Stimulated activated CD4-positive, alpha-beta T cell treated with anti-CD3 and anti-CD28 coated beads, Interleukin-2, amount 100 ng/mL, for 48 hours (primary cell): ENCODE measurements at places on chromosomes 12 and 14.

GRCh38 chr14:24271834-24272263 is 452 bp upstream of the RABGGTA start:
- DNase-seq = no peak

GRCh38 chr14:88229428-88229827 is 93.6 kb downstream of the KCNK10 start:
- DNase-seq = no peak

GRCh38 chr14:94568186-94568585 is 6.9 kb downstream of the SERPINA4 start:
- no peak for DNase-seq

- no peak for DNase-seq
These were observed 181.1 kb downstream of the ESR2 start for GRCh38 chr14:64112867-64113678.

- no peak for DNase-seq
These were observed 206.0 kb upstream of the PLEKHG7 start for GRCh38 chr12:92496790-92497189.

DNA sequence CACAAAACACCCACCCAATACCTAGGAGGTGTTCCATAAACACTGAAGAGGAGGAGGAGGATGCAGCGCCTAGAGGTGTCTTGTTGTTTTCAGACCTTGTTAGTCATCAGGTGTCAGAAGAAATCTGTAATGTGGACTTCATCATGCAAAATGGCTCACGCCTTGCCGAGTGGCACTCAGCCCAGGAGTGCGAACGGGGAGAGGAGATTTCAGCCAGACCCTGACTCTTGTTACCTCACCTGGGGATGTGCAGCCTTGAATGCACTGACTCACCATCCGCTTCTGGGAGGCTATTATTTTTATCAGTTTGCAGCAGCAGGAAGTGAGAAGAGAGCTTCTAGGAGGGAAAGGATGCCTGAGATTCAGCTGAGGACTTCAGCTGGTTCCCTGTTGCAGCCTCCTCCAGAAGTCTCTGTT is 48.2 kb upstream of the PLXNC1 start:
- no peak for DNase-seq

GRCh38 chr12:129614221-129614885 is 289.5 kb downstream of the TMEM132D start:
- DNase-seq = no peak

DNA sequence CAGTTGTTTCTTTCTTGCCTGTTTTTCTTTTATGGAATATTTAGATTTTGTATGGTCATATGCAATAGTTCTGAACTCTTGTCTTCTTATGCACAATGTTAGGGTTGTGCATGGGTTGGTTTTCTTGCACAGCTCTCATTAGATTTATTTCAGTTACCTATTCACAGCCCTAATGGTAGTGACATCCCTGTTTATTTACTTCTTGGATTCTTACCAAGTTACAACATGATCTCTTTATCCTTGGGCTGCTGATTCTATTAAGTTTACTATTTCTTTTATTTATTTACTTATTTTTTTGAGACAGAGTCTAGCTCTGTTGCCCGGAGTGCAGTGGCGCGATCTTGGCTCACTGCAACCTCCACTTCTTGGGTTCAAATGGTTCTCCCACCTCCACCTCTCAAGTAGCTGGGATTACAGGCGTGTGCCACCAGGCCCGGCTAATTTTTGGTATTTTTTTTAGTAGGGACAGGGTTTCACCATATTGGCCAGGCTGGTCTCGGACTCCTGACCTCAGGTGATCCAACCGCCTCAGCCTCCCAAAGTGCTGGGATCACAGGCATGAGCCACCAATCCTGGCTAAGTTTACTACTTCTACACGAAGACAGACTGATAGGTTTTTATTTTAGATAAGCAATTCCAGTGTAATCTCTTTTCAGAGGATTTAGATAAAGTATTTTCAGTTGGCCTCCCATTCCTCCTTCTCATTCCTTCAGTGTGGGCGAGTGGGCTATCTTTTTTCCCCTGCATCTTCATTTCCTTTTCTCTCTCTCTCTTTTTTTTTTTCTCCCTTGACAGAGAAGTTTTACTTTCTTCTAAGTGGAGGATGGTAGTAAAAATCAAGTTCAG is 395.1 kb upstream of the RGS6 start:
- DNase-seq = no peak

DNA sequence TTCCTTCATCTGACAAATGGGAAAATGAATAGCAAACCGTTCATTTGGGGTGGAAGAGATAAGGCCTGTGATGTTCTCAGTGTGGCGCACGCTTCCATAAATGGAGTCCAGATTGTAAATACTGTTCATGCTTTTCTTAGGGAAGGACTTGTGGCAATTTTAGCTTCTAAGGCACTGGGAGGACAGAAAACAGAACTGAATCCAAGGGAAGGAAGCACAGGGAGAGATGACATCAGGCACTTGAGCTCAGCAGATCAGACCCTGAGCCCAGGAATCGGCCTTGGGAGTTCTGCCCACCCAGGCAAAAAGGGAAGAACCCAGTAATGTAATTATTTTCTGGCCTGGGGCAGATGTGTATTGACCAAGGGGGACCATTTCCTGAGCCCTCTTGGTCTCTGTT is 7.2 kb upstream of the SH2B3 start:
- DNase-seq = no peak

DNA sequence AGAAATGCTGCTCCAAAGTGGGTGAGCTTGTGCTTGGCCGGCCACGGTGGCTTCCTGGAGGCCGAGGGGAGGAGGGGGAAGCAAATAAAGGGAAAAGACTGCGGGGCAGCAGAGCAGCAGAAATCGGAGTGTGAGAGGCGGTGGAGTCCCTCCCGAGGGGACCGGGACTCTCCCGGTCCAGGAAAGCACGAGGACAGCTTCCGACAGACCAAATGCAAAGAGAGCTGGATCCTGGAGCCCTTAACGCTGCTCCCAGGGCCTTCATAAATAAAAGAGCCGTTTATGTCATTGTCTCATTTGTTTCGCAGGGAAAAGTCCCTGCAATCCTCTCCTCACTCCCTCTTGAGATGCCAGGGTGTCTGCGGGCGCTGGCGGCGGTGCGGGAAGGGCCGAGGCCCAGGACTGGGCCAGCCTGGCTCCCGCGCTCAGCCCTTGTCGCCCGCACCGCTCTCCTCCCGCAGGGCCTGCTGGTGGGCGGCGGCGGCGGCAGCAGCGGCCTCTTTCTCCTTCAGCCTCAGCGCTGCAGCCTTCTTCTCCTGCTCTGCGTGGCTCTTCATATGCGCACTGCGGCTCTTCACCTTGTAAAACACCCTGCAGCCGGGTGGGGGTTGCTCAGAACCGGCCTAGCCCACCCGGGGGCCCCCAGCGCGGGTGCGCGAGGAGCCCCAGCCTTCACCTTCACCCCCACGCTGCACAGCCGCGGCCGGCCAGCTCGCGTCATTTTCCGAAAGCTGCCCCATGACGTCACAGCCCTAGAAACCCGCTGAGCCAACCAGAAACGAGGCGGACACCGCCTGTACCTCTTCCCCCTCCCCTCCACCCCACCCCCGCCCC is 4.5 kb upstream of the PNMA1 start:
- no peak for DNase-seq

DNA sequence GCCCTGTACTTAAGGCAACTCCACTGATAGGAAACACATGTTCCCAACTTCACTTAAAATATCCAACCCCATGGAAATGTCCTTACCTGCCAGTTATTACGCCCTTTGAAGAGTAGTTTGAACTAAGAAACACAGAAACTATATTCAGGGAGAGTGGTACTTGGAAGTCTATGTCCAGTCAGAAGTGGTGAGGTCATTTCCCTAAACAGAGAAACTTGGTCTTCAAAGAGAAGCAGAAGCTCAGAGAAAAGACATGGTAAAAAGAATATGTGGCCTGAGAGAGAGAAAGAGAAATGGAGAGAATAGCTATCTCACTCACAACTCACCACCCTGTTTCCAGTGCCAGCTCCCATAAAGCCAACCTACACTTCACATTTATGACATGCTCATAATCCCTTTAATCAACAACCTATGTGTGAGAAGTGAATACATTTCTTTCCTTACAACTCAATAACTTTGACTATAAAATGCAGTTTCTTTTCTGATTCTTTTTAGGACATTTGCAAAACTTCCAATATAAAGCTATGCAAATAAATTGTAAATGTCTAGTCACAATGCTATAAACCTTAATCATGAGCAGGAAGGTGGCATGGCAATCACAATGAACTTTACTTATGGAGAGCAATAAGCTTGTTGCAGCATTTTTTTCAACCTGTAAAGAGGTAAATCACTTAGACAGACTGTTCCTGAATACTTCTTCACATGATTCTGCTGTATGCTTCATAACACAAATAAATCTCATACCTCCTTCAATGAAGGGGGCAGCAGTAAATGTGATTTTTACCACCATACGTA is 67.1 kb downstream of the CPNE8 start:
- no peak for DNase-seq

- DNase-seq = no peak
These were observed 28.1 kb upstream of the GPR68 start for GRCh38 chr14:91272341-91273272.

- DNase-seq = no peak
These were observed 356.9 kb upstream of the STXBP6 start for GRCh38 chr14:25406818-25407217.

DNA sequence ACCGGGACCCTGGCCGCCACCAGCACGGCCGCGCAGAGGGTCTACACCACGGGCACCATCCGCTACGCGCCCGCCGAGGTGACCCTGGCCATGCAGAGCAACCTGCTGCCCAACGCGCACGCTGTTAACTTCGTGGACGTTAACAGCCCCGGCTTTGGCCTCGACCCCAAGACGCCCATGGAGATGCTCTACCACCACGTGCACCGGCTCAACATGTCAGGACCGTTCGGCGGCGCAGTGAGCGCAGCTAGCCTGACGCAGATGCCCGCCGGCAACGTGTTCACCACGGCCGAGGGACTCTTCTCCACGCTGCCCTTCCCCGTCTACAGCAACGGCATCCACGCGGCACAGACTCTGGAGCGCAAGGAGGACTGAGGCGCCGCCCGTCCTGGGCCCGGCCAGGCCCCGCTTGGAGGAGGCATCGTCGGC is 150.1 kb downstream of the EGLN3 start:
- DNase-seq = no peak

GRCh38 chr14:96881713-96882112 is 84.5 kb downstream of the VRK1 start:
- DNase-seq = no peak

- no peak for DNase-seq
These were observed 1.5 kb downstream of the MAP4K5 start for GRCh38 chr14:50530794-50531365.

DNA sequence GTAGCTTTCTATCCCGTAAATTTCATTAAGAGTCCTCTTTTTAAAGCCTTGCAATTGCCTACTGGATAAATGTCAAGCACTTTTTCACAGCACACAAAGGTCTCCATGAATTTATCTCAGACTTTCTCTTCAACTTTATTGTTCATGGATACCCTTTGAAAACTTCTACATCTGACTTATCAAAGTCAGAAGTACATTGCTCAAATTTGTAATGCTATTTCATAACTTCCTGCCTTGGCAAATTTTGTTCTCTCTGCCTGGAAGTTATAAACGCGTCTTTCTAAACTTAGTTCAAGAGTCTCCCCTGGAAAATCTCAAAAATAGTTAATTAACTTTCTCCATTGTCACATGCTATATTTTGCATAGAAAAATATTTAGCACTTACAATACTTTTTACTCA is 55.9 kb upstream of the RERGL start:
- no peak for DNase-seq

GRCh38 chr12:105933671-105934665 is 204.8 kb downstream of the NUAK1 start:
- DNase-seq = no peak

DNA sequence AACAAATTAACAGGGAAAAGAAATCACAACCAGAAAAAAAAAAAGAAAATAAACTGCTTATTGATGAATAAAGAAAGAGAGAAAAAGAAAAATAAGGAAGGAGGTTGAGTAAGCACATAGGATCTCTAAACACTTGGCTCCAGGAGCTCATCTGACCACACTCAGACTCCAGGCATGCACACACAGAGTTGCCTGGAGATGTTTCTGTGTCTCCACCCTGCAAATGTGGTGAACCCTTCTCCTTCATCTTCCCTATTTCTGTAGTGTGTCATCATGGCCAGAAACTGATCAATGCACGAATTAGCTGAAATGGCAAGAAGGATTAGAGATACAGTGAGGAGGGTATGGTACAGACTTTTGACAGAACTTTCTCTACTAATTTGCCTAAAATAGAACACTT is 20.2 kb downstream of the OR4N2 start:
- DNase-seq = no peak

DNA sequence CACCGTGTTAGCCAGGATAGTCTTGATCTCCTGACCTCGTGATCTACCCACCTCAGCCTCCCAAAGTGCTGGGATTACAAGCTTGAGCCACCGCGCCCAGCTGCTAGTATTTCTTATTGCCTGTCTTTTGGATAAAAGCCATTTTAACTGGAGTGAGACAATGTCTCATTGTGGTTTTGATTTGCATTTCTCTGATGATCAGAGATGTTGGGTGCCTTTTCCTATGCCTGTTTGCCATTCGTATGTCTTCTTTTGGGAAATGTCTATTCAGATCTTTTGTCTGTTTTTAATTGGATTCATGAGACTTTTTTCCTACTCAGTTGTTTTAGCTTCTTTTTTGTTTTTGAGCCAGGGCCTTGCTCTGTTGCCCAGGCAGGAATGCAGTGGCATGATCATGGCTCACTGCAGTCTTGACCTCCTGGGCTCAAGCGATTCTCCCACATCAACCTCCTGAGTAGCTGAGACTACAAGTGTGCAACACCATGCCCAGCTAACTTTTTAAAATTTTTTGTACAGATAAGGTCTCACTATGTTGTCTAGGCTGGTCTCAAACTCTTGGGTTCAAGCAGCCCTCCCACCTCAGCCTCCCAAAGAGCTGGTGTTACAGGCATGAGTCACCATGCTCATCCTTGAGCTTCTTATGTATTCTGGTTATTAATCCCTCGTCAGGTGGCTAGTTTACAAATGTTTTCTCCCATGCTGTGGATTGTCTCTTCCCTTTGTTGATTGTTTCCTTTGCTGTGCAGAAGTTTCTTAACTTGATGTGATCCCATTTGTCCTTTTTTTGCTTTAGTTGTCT is 65.9 kb downstream of the ACACB start:
- no peak for DNase-seq

DNA sequence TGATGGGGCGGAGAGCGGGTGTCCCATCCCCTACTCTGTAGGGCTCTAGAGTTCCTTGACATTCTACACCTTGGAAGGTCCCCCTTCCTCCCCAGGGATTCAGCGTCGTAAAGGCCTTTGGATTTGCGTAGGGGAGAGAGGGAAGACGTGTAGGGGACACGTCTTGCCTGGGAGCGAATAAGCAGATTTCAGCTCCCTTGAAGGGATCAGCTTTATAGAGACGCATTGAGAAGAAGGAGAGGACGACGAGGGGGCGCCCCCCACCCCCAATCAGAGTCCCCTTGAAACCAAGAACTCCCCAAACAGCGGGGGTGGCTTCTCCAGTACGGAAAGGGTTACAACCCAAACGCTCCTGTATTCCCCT is 324 bp downstream of the CALCOCO1 start:
- DNase-seq = no peak
